ENCODE measurements at places on chromosomes 1 and 21.

GRCh38 chr1:241518476-241519307 lies 863 bp downstream of the FH start:
- DNase-seq = peak; percentile 10

GRCh38 chr1:119308130-119308700 lies 60.4 kb upstream of the HAO2 start:
- no peak for DNase-seq

GRCh38 chr1:150970808-150971582 lies 3.6 kb downstream of the CERS2 start:
- DNase-seq = no peak

DNA sequence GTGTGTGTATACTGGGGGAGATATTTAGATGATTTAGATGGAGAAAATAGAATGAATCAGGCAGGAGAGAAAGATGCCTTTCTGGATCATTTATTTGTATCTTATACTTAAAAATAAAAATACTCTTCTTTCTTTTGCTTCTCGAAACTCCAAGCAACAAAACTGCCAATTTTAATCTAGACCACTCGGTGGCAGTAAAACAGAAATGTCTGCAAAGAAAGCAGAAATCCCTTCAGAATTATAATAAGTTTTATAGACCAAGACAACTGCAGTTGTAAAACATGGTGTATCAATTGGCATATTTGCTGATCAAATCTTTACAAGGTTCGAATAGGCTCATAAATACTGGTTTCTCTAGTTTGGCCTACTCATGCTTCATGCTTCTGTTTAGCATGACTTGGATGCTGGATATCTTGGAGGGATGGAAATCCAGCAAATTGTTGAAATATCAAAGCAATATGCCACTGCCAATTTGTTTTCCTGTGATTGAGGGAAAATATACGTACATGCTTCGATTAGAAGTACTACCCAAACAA lies 15.1 kb upstream of the C1orf87 start:
- DNase-seq = no peak

Measured in fibroblast of upper back skin (primary cell).